ENCODE measurements at places on chromosomes 2 and 18. TPM values are rescaled to one million over a fixed set of nuclear protein-coding genes. Genes with fewer than 3 reads are reported as not detected.
A peak's percentile ranks its signal among the peaks of the same experiment; 100 is the strongest.

- no peaks in the 10 kb centered on the region for H3K27me3 ChIP-seq
- peak; percentile 40 for DNase-seq
- H3K27ac ChIP-seq, result no peak overlapping the region
- H3K4me3 ChIP-seq, result no peak overlapping the region
- H3K36me3 ChIP-seq, result no peaks in the 10 kb centered on the region
Observed at GRCh38 chr2:2806711-2807110, 475.6 kb upstream of the MYT1L start.

DNA sequence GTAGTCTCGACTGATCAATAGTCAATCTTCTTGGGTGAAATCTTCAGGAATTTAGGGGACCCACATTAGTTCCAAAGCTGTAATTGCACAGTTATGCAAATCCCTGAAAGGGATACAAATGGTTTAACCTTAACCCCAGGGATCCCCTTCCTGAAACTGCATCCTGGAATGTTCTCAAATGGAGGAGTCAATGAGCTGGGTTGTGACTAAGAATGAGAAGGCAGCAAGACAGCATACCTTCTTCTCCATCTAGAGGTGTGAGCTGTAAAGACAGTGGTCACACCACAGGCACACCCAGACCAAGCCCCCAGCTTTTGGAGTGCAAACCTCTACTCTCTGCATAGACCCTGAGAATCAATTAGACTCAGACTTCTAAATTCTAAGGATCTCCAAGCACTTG lies 164.7 kb upstream of the MEIS1 start:
- H3K4me3 ChIP-seq, result no peak overlapping the region
- no peaks in the 10 kb centered on the region for H3K4me1 ChIP-seq
- H3K36me3 ChIP-seq, result no peaks in the 10 kb centered on the region
- DNase-seq, result no peak

- H3K36me3 ChIP-seq, result no peaks in the 10 kb centered on the region
- H3K27me3 ChIP-seq, result no peaks in the 10 kb centered on the region
- H3K4me1 ChIP-seq, result no peaks in the 10 kb centered on the region
- no peak overlapping the region for H3K27ac ChIP-seq
Observed at GRCh38 chr2:144858211-144858610, 338.3 kb upstream of the ZEB2 start.

- no peak overlapping the region for H3K27ac ChIP-seq
- H3K36me3 ChIP-seq, result no peaks in the 10 kb centered on the region
- no peak overlapping the region for H3K4me3 ChIP-seq
- H3K4me1 ChIP-seq, result no peaks in the 10 kb centered on the region
- H3K27me3 ChIP-seq, result no peaks in the 10 kb centered on the region
- DNase-seq, result no peak
Observed at GRCh38 chr18:73531601-73532000, 616.0 kb downstream of the FBXO15 start.

DNA sequence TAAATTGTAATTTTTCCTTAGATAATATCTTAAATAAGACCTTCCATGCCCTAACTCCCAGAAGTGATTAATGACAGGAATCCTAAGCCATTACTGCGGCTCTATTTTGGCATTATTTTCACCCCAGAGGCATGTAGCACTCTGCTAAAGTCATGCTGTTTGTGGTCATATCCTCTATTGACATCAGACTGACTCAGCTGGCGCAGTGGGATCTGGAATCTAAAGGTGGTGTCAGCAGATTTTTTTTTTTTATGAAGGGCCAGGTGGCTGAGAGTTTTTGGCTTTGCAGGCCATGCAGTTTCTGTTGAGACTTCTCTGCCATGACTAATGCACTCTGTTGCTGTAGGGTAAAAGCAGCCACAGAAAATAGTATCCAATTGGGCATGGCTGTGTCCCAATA lies 64.1 kb upstream of the ACVR1C start:
- DNase-seq, result no peak
- H3K27me3 ChIP-seq, result no peaks in the 10 kb centered on the region
- no peak overlapping the region for H3K4me3 ChIP-seq
- H3K4me1 ChIP-seq, result no peaks in the 10 kb centered on the region

Gene UGT1A5
- total RNA-seq, result not detected

DNA sequence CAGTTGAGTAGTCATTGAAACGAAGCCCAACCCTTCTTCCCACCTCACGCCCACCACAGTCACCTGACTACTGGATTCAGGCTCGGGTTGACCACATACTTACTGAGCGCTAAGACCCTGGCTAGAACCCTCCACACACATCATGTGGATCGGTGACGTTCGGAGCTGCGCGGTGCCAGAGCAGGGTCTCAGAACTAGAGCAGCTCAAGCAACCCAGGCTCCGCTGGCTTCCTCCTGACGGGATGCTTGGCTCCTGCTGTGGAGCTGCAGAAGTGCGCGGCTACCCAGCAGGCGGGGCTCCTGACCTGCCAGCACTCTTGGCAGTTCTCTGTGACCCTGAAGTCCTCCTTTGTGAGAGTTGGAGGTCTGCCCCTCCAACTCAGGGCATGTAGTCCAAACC lies 90.6 kb upstream of the MBOAT2 start:
- H3K36me3 ChIP-seq, result no peaks in the 10 kb centered on the region
- no peak overlapping the region for H3K4me3 ChIP-seq
- H3K4me1 ChIP-seq, result peaks cover 23% of the 10 kb centered on the region

DNA sequence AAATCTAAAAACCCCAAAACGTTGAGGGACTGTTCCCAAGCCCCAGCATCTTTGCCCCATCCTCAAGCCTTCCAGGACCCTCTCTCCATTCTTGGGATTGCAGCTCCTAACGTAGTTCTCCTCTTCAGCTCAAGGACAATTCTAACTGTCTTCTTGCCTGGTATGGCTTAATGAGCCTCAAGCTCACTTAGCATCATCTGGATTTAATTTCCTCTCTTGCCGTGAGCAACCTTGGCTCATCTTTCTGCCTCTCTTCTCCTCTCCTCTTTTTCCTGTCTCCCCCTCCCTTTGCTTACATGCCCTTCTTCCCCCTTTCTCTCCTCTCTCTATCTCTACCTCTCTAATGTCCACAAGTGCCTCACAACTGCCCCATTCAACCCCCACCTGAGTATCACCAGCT lies 44.2 kb downstream of the TACR1 start:
- no peaks in the 10 kb centered on the region for H3K4me1 ChIP-seq
- no peaks in the 10 kb centered on the region for H3K27me3 ChIP-seq
- no peak overlapping the region for H3K27ac ChIP-seq
- H3K4me3 ChIP-seq, result no peak overlapping the region

GRCh38 chr2:164898475-164898874 lies 56.9 kb downstream of the SLC38A11 start:
- no peaks in the 10 kb centered on the region for H3K36me3 ChIP-seq
- no peak overlapping the region for H3K27ac ChIP-seq
- no peaks in the 10 kb centered on the region for H3K27me3 ChIP-seq
- no peak for DNase-seq
- H3K4me3 ChIP-seq, result no peak overlapping the region

DNA sequence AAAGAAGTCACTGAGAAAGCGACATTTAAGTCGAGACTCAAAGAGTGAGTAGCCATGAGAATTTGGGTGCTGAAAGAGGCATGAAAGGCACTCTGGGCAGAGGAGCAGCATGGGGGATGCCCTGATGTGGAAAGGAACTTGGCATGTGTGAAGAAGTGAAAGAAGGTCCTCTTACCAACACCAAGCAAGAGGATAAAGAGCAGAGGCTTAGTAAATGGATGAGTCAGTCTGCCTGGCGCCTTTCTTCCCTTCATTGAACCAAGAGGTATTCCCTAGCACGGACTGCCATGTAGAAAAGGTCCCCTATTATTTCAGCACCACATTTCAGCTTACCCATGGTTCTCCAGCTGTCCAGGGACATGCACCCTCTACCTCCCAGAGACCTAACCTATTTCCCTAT lies 221.1 kb upstream of the NRP2 start:
- H3K4me3 ChIP-seq, result no peak overlapping the region
- H3K27me3 ChIP-seq, result no peaks in the 10 kb centered on the region
- H3K4me1 ChIP-seq, result no peaks in the 10 kb centered on the region
- no peak for DNase-seq
- no peak overlapping the region for H3K27ac ChIP-seq

- no peak for DNase-seq
- H3K36me3 ChIP-seq, result no peaks in the 10 kb centered on the region
- peaks cover 76% of the 10 kb centered on the region for H3K4me1 ChIP-seq
- no peak overlapping the region for H3K4me3 ChIP-seq
- H3K27ac ChIP-seq, result peak overlapping the region; percentile 70
Observed at GRCh38 chr2:134201533-134201932, 52.3 kb upstream of the MGAT5 start.

Gene AQP12A
- not detected for total RNA-seq

Gene CYTIP
- total RNA-seq, result 4.8 TPM

DNA sequence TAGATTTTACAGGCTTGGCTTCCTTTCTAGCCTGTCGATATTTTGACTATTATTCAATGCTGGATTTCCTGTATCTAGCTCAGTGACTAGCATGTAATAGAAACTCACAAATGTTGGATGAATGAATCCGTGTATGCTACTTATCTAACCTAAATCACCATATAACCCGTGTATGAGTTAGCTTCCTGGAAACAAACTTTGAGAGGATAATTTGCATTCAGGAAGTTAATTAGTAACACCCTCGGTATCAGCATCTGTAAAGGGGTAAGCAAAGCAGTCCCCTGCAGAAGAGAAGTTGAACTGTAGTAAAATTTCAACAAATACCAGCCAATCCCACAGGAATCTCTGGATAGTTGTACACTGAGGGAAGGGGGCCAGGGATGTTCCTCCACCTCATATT lies 269.4 kb upstream of the LRATD1 start:
- no peak overlapping the region for H3K27ac ChIP-seq
- no peaks in the 10 kb centered on the region for H3K27me3 ChIP-seq
- no peaks in the 10 kb centered on the region for H3K36me3 ChIP-seq
- no peaks in the 10 kb centered on the region for H3K4me1 ChIP-seq
- H3K4me3 ChIP-seq, result no peak overlapping the region

DNA sequence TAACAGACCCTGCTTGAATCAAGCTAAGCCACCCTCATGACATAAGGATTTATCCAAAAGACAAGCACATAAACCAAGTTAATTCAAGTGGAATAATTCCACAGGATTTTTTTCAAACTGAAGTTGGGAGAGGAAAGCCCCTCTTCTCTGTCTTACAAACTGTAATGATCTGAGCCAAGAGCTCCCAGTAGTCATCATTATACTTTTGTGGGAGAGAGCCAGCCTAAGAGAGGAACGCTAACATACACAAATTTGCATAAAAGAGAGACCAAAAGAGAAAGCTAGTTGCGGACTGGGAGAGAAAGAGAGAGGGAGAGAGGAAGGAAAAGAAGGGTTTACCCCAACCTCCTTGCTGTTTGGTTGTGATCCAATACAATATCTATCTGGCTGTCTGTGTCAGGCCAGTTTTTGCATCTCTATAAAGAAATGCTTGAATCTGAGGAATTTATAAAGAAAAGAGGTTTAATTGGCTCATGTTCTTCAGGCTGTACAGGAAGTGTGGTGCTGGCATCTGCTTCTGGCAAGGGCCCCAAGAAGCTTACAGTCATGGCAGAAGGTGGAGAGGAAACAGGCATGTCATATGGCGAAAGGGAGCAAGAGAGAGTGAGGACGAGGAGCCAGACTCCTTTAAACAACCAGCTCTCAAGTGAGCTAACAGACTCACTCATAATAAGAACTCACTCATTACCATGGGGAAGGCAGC lies 20.8 kb upstream of the PUM2 start:
- H3K4me3 ChIP-seq, result no peak overlapping the region
- H3K4me1 ChIP-seq, result no peaks in the 10 kb centered on the region
- no peak for DNase-seq

DNA sequence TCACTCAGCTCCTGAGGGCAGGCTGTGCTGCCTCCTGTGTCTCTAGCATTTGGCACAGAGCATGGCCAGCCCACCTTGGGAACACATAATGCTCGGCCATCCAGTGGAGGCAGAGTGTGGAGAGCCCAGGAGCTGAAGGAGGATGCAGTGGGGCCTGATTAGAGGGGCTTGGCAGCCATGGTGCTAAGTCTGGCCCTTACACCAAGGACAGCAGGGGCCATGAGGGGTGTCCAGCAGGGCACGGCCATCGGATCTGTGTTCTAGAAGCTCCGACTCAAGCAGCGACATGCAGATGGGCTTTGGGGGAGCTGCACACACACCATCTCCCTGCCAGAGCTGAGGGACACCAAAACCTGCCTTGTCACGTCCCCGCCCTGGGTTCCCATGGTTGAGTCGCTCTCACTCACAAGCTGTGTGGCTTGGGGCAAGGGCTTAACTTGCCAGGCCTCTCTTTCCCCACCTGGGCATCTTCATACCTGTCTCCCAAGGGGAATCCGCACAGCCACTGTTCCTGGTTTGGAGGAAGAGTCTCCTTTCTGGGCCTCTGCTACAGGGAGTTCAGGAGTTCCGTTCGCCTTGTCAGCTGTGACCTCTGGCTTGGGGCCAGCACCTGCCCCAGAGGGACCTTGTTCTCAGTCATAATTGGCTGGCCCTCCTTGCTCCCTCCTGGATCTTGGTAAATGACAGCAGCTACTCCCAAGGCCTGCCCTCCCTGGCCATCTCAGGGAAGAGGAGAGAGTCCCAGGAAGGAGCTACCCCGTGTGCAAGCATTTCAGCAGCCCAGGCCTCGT lies 1.3 kb upstream of the TOGARAM2 start:
- no peaks in the 10 kb centered on the region for H3K36me3 ChIP-seq
- peak overlapping the region; percentile 24 for H3K27ac ChIP-seq
- DNase-seq, result no peak
- H3K4me3 ChIP-seq, result no peak overlapping the region
- no peaks in the 10 kb centered on the region for H3K4me1 ChIP-seq

DNA sequence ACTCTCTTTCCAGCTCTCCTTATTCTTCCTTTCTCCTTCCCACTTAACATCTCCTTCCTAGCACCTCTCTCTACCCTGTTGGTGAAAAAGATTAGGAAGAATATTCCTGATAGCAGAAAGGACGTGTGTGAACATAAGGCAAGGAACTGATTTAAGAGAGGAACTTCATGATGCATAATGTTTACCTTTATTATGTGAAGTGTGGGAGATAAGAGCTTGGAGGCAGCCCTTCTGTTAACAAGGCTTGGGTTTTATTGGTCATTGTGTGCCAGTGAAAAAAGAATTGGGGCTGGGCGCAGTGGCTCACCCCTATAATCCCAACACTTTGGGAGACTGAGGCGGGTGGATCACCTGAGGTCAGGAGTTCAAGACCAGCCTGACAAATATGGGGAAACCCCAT lies 34.4 kb downstream of the KCNJ13 start:
- H3K27me3 ChIP-seq, result no peaks in the 10 kb centered on the region
- H3K27ac ChIP-seq, result no peak overlapping the region
- no peak for DNase-seq
- H3K4me1 ChIP-seq, result no peaks in the 10 kb centered on the region
- H3K36me3 ChIP-seq, result peaks cover 9% of the 10 kb centered on the region
- no peak overlapping the region for H3K4me3 ChIP-seq

DNA sequence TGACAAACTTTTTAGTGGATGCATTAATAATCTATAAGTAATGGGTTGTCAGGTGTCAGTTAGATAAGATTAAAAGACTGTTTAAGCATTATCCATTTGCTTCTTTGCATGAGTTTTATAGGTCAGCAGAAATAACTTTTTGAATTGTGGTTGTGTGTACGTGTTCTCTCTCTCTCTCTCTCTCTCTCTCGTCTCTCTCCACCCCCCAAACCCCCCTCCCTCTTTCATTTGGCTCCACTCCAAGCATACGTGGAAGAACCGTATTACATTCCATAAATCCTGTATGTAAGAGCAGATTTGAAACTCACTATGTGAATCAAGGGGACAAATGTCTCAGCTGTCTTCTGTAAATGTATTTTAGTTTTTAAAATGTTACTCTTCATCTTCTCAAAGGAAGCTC lies 120.2 kb downstream of the MEIS1 start:
- H3K4me1 ChIP-seq, result no peaks in the 10 kb centered on the region
- no peaks in the 10 kb centered on the region for H3K36me3 ChIP-seq
- peak overlapping the region; percentile 42 for H3K4me3 ChIP-seq

Gene ELOA2
- not detected for total RNA-seq

Gene POTEC
- not detected for total RNA-seq

Gene CASP10
- 6.8 TPM for total RNA-seq

Gene RGPD8
- 8.7 TPM for total RNA-seq

Gene C1QL2
- total RNA-seq, result not detected
